ENCODE measurements at places on chromosomes 7 and 10.

DNA sequence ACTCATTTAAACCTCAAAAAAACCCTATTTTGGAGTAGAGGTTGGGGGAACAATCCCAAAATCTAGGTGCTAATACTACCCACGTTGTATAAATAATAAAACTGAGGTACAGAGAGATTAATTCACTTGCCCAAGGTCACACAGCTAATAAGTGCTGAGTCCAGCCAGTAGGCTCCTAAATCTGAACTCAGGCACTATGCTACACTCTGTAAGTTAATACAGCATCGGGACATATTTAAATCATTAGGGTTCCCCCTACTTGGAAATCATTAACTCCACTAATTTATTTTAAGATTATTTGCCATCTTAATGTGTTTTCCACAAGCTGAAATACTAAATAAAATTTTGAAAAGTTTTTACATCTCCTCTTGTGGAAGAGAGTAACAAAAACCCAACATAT lies 24.2 kb downstream of the PIP4K2A start:
- DNase-seq = no peak

DNA sequence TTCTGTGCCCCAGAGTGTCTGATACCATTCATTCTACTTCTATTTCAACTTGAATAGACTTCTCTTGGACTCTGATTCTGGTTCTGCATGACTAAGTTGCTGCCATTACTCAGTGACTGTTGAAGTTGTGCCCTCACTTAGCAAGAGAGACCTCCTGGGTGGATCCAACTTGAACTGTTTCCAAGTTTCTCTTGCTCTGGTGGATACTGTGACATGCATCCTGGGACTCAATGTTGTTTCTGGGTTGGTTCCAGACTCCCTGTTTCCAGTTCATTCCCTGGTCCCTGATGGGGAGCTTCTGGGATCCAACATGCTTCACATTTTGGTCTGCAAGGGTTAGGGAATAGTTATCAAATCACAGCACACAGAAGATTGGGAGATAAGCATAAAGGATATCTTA lies 26.2 kb upstream of the PRPF18 start:
- DNase-seq = no peak

GRCh38 chr10:2463316-2463715 lies 604.0 kb upstream of the PFKP start:
- DNase-seq = no peak

DNA sequence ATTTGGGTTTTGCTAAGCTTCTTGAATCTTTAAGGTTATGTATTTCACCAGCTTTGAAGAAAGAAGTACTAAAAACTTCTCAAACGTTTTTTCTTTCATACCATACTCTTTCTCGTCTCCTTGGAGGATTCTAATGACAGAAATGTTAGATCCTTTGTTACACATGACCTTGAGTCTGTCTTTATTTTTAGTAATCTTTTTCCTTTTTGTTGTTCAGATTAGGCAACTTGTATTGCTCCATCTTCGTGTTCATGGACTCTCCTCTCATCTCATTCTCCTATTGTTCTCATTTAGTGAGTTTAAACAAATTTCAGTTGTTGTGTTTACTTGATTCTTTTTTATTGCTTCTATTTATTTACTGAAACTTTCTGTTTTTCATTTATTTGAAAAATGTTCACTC lies 73.7 kb downstream of the WDFY4 start:
- DNase-seq = no peak

- peak; percentile 3 for DNase-seq
Observed at GRCh38 chr7:111855161-111855841, 293.0 kb upstream of the IMMP2L start.

- no peak for DNase-seq
Observed at GRCh38 chr10:97003804-97004201, 171.7 kb downstream of the LCOR start.

DNA sequence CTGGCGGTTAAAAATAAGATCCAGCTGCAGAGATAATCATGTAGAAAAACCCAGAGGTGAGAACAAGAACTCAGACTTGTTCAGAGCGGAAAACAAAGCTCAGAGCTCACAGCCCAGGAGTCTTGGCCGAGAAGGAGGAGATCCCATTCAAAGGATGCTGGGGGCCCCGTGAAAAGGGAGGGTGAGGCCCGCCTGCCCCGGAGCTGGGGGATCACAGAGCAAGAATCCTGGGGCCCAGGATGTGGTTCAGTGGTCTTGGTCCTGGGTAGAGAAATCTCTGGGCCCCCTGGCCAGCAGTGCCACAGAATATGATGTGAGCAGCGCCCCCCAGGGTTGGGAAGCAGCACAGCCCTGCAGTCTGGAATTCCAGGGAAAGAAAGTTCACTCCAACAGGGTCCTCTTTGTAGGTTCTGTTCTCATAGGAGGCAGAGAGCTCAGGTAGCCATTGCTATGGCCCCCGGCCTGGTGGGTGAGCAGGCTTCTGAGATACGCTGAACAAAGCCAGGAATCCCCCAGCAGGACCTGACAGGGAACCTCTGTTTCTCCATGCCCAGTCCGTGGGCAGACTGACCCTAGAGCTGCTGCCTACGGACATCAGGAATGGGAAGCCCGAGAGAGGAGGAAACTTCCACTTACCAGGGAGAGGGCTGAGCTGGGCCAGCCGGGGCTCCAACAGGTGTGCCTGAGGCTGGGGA lies 77.7 kb upstream of the GNA12 start:
- no peak for DNase-seq

DNA sequence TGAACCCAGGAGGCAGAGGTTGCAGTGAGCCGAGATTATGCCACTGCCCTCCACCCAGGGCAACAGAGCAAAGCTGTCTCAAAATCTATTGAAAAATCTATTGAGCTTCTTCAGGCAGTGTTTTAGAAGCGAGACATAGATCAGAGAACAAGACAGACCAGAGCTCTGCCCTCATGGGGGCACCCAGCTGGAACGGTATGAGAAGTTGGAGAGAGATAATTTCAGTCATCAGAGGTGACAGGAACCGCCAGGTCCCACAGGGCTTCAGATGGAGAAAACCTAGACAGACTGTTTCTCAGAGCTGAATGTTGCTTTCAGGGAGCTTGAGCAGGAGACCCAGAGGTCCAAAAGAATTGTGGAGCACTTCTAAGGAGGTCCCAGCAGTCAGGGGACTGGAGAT lies 14.2 kb upstream of the GTF2IRD1 start:
- no peak for DNase-seq

- no peak for DNase-seq
Observed at GRCh38 chr10:68315582-68315981, 16.3 kb upstream of the HNRNPH3 start.

DNA sequence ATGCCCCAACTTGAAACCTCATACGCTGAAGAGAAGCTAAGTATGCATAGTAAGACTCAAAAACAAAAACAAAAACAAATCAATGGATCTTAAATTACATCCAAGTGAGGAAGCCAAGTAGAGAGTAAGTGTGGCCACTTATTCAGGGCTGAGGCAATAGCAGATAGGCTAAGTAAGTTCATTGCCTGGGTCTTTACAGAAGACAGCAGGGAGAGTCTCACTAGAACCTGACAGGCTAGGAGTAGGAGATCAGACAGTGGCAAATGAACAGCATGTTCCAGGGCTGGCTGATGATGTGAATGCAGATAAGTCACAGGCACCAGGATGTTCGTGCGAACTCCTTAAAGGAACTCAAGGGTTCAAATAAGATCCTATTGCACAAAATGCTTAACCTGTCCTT lies 568.6 kb downstream of the KCNMA1 start:
- no peak for DNase-seq

- DNase-seq = no peak
Observed at GRCh38 chr7:14095233-14095950, 105.9 kb upstream of the ETV1 start.

GRCh38 chr10:49610458-49611165 lies 502 bp downstream of the SLC18A3 start:
- no peak for DNase-seq

GRCh38 chr10:14782691-14783363 lies 8.1 kb upstream of the FAM107B start:
- no peak for DNase-seq

- DNase-seq = no peak
Observed at GRCh38 chr10:131126321-131127137, 185.0 kb downstream of the TCERG1L start.

- no peak for DNase-seq
Observed at GRCh38 chr7:128032605-128033235, 1.5 kb upstream of the LRRC4 start.

DNA sequence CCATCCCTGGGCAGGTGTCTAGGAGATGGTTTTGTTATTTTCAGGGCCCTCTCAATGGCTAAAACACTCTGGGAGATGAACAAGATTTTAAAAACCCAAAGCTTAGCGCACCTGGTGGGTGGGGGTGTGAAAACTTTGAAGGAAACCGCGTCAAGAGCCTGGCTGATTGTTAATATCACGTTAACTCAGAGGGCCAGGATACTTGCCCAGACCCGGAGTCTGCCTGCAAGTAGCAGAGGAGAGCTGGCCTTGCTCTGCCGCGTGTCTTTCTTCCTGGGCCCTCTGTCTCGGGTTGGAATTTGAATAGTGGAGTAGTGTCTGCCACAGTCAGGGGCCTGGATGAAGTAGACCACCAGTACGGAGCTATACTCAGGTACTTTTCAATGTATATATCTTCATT lies 1.1 kb downstream of the MGMT start:
- DNase-seq = no peak

- no peak for DNase-seq
Observed at GRCh38 chr10:59977486-59977885, 71.1 kb upstream of the CCDC6 start.

DNA sequence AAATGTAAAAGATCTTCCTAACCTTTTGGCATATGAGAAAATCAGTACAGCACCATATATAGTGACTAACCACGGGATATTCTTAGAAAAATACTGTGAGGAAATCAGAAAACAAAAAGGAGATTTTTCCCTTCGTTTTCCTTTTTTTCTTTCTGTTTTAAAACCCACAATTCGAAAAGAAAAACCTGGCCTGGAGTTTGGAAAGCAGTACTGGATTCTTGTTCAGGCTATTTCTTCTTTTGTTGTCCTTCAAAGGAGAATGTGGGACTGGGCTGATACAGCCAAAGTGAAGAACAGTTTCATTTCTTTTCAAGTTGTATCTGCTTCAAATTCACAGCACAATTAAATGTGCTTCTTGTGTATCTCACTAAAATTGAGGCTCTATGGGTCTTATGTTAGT lies 156.8 kb upstream of the PHYHIPL start:
- DNase-seq = no peak

DNA sequence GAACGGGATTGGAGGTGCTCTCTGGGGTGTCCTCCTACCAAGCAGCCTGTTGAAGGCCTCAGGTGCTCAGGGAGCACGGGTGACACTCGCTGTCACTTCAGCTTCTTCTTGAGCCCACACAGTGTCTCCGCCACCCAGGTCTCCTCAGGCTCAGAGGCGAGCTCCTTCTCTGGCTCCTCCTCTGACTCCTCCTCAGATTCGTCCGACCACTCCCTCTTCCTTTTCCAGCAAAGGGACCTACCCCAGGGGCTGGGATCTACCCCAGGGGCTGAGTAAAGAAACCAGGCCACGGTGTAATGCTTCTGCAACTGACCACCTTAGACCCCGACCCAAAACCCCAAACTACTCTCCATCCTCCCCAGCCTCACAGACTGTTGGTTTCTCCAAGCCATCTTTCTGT lies 9.2 kb upstream of the RBAK start:
- DNase-seq = no peak

GRCh38 chr10:35453855-35454532 lies 117.7 kb downstream of the CCNY start:
- no peak for DNase-seq

DNA sequence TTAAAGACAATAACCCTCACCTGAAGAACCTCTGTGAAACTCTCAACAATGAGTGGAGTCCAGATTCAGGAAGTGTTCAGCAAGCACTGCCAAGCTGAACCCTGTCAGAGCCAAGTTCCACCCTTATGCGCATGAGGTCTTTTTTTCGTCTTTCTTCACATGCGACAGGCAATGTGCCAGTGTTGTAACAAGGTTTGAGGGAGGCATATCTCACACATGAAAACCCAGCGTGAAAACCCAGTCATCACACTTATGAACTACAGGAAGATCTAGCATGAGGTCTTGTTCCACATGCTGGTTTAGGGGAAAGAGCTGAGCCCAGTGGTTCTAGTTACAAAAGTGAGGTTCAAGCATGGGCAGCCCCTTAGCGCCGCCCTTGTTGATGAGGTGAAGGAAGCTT lies 49.7 kb downstream of the RABGEF1 start:
- no peak for DNase-seq

- DNase-seq = no peak
Observed at GRCh38 chr10:119461923-119462322, 80.6 kb downstream of the RGS10 start.

DNA sequence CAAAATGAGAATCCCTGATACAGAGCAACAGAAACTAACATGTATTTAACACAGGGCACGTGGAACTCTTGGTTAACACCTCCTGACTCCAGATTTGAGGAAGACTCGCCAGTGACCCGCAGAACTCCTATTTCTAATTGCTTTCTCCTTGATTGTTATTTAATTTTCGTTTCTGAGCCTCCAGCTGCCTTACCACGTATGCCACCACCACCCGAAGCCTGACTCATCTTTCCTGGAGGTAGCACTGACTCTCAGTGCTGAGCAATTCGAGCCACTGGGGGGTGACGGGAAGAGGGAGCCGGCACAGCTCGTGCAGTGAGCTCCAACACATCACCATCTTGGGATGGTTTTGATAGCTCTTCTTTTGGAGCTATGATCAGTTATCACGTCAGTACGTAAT lies 273.9 kb upstream of the MGMT start:
- no peak for DNase-seq

- DNase-seq = no peak
Observed at GRCh38 chr7:132113536-132114371, 462.5 kb downstream of the PLXNA4 start.

DNA sequence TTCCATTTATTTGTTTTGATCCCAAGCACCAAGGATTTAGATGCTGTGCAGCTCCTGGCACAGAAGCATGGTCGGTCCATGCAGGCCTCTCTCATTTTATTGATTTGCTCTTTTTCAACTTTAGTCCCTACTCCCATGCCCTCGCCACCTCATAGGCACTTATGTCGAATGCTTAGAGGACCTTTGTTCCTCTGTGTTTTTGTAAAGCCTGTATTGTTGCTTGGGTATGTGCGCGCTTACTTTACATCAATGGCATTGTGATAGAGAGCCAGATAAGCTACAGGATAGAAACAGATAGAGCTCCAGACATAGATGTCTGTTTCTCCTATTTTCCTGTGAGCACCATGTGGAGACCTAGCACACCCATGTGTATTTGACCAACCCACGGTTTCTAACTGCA lies 225.0 kb downstream of the PAXIP1 start:
- no peak for DNase-seq

GRCh38 chr10:69241575-69241974 lies 21.4 kb downstream of the HKDC1 start:
- no peak for DNase-seq

- DNase-seq = no peak
Observed at GRCh38 chr10:11110539-11110938, 92.9 kb downstream of the CELF2 start.

DNA sequence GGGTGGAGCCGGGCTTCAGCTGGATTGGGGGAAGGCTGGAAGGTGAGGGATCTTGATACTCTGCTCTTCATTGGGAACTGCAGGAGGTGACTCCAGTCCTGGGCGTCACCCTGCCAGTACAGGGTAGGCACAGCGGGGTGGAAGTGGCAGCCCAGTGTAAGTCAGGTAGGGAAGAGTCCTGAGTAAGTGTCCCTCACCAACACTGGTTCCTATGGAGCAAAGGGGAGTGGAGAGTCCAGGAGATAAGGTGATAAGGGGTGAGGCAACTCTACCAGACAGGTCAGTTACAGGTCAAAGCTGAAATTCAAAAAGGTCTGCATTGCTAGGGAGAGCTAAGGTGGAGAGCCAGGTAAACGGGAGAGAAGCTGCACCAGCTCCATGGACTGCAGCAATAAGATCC lies 145.6 kb upstream of the NFE2L3 start:
- DNase-seq = no peak
